ENCODE measurements at places on chromosomes 3 and 15.
A peak's percentile ranks its signal among the peaks of the same experiment; 100 is the strongest.

- DNase-seq, result no peak
Observed at GRCh38 chr15:29425864-29426263, 156.2 kb upstream of the NSMCE3 start.

DNA sequence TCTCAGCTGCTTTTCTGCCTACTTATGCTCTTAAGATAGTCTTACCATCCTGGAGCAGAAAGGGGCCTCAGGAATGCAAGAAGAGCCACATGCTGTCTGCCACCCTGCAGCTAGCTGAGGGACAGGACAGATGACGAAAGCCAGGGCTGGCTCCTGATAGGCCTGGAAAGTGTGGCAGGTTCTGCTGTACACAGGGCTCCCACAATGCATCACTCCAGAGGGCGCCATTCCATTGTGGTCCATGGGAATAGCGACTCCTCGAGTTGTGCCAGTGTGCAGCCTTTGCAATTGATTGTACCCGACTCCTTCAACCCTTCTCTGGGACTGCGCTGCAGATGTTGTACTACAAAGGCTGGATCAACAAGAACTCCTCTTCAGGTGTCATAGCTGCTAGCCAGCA is 11.2 kb downstream of the ACAN start:
- DNase-seq, result no peak

- peak; percentile 66 for DNase-seq
Observed at GRCh38 chr3:122760453-122761271, 33.0 kb downstream of the HSPBAP1 start.

DNA sequence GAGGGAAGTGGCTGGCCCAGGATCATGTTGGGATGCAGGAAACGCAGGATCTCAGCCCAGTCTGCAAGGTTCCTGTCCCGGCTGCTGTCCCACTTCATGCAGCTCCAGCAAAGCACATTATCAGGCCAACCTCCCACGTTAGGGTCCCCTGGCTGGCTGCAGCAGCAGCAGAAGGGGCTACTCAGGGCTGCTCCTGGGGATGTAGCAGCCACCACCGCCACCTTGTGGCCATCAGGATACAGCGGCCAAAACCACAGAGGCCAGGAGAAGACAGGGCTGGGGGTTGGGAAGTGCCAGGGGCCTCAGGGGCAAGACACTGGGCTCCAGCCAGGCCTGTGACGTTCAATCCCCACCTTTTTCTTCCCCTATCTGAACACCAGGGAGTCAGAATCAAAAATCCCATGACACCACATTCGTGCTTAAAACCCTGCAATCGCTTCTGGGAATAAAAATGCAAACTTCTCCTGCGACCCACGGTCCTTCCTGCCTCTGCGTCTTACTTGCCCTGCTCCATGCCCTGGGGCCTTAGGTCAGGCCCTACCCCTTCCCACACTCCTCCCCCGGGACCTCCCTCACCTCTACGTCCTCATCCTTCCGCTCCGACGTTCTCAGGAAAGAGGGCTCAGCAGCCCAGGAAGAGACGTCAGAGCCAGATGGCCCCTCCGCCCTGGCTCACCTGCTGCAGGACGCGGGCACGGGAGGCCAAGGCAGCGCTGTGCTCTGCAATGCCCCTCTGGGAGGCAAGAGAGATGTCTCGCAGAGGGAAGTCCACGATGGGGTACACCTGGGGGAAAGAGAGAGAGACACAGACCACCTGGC is 21.5 kb downstream of the SSUH2 start:
- DNase-seq, result peak; percentile 70

DNA sequence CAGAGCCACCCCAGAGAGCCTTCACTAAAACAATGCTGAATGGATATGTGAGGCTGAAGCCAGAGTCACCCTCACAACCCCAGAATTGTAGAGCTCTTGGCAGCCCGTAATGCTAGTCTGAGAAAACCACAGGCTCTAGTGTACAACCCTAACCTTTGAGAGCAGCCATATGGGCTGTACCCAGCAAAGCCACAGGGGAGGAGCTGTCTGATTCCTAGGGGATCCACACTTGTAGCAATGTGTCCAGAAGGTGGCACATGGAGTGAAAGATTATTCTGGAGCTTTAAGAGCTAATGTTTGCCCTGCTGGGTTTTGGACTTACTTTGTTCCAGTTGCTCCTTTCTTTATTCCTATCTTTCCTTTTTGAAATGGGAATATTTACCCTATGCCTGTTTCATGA is 626.8 kb downstream of the GRM7 start:
- DNase-seq, result no peak

GRCh38 chr3:106083207-106083606 is 214.4 kb upstream of the CBLB start:
- no peak for DNase-seq

DNA sequence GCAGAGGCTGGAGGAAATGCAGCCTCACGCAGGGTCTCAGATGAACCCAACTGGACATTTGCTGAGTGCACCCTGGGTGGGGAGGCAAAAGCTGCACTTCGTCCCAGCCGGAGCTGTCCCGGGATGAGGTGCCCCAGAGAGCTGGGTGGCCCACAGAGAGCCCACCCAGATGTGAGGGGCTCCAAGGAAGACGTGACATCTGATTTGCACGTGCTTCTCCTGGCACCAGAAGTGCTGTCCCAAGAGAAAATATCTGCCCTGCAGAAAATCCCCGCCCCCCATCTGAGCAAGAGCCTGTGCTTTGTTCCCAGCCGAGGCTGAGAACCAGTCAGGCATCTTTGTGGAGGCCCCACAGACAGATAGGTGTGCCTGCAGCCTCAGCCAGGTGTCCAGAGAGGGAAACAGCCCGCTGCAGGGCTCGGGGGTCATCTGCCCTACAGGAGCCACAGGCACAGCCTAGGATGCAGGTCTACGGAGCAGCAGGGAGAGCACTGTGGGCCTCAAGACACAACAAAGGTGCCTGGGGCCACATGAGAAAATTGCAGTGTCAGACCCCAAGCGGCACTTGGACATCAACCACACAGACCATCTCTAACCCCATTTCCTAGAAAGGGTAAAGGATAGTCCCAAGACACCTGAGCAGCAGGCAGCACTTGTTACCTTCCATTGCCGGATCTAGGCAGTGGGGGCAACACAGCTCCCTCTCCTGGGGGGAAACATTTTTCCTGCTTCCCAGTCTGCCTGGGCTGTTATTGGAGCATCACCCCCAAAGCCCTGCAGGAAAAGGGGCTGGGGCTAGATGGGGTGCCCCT is 5.8 kb downstream of the TMIE start:
- DNase-seq, result no peak

Data from brain (organoid and tissue), 16 donors.